ENCODE measurements at places on chromosomes 7 and 10. TPM values are rescaled to one million over a fixed set of nuclear protein-coding genes. Genes with fewer than 3 reads are reported as not detected.

The CELF2 gene
- total RNA-seq, result 110 TPM

The POM121L12 gene
- not detected for total RNA-seq

- no peak for DNase-seq
These were observed 17.2 kb upstream of the SYPL1 start for GRCh38 chr7:106129291-106129690.

- no peak for DNase-seq
These were observed 96.7 kb downstream of the HTR5A start for GRCh38 chr7:155166673-155167370.

The CRYGN gene
- total RNA-seq, result not detected

DNA sequence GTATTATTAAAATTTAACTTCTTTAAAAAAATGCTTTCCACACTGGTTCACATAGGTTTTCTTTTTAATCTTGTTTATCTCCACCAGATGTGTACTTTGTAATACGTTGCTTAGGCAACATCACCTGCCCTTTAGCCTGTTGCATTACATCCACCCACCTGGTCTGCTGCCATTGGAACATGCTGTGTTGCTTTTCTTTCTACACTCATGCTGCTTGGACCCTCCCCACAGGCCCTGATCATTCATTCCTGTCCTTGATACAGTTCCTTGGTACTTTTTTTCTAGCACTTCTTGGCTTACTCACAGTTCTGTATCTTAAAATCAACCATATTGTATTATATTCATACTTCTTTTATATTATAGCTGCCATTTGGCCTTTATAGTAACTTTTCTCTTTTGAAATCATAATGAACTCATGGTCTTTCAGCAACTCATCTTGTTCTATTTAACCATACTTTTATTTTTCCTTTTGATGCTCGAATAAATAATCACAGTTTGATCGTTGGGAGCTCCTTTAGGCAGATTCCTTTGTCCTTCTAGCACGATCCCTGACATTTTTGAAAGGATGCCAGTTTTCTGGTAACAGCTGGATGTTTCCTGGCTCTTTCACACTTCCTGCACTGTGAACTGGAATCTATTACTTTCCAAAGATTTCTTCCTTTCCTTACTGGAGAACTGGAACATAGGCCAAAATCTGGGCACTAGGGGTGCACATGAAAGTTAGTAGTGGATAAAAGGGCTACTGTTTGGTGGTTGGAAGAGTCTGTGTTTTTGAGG is 125.1 kb downstream of the CDK14 start:
- no peak for DNase-seq

DNA sequence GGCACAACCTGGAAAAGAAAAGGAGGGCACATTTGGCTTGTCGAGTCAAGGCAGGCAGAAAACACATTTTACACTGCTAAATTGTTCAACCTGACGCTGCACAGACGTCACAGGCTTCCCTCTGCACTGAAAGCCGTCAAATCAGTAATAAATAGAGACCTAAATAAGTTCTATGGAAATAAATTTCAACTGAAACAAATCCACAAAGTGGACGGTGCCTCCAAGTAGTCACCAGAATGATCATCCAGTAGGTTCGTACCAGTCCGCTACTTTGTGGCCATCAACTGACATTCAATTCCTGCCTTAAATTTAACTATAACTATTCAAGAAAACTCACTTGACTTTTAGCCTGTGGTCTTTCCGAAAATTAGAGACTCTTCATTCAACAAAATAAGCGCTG is 49.0 kb downstream of the NPVF start:
- DNase-seq, result no peak

The LIPN gene
- total RNA-seq, result 1.0 TPM

The PDSS1 gene
- 6.2 TPM for total RNA-seq

The AIFM2 gene
- 15.4 TPM for total RNA-seq

DNA sequence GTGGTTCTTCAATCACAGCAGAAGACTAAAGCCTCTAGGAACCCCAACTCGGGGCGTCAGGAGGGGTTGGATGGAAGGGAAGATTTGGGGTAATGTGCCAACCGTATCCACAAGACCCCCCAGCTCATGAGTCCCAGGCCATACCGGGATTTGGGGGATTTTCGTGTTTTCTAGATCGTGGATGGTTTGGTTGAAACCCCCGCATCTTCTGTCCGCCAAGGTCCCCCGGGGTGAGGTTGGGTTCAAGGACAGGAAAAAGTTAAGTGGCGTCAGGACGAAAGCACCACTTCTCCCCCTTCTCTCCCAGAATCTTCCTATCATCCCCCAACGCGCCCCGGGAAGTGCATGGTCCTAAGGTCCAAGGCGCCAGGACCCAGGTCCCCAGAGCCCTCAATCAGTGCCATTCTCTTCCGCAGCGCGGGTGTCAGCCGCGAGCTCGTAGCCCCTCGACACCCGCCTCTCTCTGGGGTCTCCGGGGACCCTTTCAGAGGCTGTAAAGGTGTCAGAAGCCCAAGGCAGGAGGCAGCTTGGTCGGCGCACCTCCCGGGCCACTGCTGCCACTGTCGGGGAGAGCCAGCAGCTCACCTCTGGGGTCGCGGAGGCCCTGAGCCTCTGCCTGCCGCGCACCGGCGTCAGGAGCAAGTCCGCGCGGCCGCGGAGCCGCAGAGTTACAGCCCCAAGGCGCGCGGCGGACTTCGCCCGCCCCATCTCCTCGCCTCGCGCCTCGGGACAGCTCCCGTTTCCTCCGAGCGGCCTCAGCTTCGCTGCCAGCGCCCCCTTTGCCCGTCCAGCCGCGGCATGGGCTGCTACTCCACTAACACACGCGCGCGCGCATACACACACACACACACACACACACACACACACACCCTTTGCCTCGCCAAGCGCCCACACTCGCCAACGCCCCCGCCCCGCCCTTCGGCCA is 1.5 kb downstream of the MKX start:
- DNase-seq, result peak; percentile 67

DNA sequence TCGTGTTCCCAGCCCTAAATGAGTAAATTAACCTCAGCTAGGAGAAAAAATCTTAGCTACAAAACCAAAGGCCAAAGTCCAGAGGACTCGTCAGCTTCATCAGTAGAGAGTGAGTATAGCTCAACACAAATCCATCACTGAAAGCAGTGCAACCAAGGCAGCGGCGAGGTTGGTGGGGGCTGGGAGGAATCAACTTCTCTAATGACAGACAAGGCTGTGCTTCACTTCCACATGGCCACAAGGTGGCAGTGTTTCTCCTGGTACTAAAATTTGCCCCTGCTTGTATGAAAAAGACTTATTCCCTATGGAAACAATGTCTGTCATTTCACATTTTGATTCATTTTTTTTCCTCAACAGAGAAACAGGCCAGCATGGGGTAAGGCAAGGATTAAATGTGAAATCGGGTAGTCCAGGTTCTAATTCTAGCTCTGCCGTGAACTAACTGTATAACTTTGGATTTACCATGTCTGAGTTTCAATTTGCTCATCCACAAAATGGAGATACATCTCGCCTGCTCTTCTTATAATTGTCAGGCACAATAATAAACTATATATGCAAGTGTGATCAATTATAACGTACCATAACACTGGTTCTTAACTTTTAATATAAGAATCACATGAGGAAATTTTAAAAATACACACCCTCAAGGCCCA is 39.3 kb downstream of the FAS start:
- peak; percentile 74 for DNase-seq

The CSGALNACT2 gene
- total RNA-seq, result 40.8 TPM

GRCh38 chr10:56547163-56547562 is 186.1 kb upstream of the ZWINT start:
- DNase-seq, result no peak

DNA sequence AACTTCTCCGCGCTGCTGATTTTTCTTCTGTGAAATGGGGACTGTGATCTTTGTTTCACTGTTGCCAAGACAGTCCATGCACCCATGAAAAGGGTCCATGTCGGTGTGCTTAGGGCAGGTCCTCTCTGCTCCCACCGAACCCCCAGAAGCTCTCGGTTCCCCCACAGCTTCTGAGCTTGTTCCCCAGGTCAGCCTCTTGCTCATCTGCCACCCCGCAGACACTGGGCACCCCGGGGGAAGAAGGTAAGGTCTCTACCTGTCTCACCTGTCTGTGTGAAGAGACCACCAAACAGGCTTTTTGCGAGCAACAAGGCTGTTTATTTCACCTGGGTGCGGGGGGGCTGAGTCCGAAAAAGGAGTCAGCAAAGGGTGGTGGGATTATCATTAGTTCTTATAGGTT is 66.2 kb upstream of the NANOS1 start:
- DNase-seq, result no peak

DNA sequence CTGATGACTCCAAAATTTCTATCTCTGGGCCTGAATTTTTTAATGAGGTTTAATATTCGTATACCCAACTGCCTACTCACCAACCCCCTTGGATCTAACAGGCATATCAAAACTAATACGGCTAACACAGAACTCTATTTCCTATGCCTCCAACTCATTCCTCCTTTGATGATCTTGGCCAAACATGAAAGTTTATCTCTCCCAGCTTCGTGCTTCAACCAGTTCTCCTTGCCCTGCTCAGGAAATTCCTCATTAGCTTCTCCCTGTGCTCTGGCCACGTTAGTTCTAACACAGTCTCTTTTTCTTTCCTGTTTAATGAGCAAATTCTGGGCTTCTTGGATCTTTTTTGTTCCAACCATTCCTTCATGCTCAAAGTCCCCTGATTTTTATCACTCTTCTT is 138.9 kb upstream of the PTN start:
- no peak for DNase-seq

The ABCB1 gene
- 7.5 TPM for total RNA-seq

- no peak for DNase-seq
These were observed 335.7 kb upstream of the PHF14 start for GRCh38 chr7:10637991-10638390.

DNA sequence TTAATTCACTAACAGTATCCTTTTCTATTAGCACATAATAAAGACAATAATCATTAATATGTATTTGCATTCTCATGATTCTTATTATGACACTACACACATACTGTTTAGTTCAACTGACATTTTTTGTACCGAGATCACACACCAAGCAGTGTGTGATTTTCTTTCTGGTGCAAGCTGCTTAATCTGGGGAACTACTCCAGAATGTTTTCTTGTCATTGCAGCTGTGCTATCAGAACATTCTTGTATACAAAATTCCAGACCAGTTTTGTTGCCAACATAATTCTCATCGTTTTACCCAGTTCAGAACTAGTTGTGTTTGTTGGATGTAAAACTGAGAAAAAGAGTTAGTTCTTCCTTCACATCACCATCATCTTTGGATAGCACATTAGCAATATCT is 37.4 kb downstream of the VKORC1L1 start:
- no peak for DNase-seq

DNA sequence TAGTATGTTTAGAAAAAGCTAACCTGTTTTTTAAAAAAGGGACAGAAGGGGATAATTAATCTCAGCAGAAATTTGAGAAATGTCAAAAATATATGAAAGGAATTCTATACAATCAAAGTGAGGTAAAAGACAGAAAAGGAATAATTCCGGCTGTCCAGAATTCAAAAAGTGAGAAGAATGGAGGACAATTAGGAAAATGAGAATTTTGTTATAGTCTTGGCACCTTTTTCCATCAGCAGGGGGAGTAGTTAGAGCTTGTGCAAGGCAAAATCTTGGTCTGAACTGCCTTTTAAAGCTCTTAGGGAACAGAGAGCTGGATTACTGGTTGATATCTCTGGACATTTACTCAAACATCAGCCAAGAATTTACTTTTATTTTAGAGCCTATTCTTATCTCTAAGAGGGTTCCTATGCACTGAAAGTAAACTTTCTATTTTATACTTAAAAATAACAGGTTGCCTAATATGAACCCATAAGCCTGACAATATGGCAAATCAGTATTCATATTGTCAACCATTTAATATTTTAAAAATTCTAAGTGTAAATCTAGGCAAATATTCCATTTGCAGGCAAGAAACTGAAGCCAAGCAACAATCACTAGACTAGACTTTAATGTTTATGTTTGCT is 185.6 kb downstream of the ANK3 start:
- no peak for DNase-seq

DNA sequence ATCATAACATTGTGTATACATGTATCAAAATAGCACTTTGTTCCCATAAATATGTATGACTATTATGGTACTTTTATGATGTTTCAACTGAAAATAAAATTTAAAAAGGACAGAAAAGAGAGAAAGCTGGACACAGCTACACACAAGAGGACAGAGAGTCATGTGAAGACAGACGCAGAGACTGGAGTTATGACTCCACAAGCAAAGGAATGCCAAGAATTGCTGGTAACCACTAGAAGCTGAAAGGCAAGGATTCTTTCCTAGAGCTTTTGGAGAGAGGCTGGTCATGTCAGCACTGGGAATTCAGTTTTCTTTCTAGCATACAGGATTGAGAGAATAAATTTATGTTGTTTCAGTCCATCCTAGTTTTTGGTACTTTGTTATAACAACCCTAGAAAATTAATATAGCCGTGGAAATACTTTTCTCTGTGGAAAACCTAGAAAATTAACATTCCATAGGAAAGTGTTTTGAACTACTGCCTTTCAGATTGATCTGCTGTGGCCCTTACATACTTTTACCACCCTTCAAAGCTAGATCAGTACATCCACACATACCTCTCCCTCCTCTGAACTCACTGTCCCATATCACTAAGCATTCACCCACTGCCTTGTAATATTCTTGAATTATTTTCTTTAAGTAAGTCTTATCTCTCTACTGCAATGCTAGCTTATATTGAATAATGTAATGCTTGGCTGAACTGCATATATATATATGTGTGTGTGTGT is 575.3 kb downstream of the IPMK start:
- DNase-seq, result no peak

DNA sequence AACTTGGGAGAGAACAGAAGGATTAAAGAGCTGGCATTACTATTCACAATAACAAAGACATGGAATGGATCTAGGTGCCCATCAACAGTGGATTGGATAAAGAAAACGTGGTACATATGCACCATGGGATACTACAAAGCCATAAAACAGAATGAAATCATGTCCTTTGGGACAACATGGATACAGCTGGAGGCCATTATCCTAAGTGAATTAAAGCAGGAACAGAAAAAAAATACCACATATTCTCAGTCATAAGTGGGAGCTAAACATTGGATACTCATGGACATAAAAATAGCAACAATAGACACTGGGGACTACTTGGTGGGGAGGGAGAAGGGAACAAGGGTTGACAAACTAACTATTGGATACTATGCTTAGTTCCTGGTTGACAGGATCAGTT is 133.2 kb upstream of the ITGB1 start:
- no peak for DNase-seq

The KLF14 gene
- total RNA-seq, result not detected

The ENTPD1 gene
- total RNA-seq, result 64.6 TPM

DNA sequence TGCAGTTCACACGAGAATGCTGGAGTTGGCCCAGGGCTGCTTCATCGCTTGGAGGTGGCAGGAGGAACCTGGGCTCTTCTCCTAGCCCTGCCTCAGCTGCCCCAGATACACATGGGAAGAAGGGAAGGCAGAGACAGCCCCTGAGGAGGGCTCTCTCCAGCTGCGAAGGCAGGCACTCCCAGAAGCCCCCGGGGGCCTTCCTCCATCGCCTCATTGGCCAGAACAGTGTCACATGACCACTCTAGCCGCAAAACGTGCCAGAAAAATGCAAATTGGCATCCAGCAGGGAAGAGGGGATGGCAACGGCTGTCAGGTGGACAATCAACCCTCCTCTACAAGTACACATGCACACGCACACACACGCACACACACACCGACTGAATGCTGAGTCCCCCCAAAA is 217.8 kb upstream of the FRMD4A start:
- no peak for DNase-seq

The IFIT1B gene
- total RNA-seq, result not detected

The WDFY4 gene
- total RNA-seq, result 26.5 TPM

The MMD2 gene
- total RNA-seq, result not detected

The OR6V1 gene
- total RNA-seq, result not detected

Data from upper lobe of right lung (tissue), 1 donor.